ENCODE measurements at places on chromosomes 6 and 20.

- DNase-seq = no peak
Observed at GRCh38 chr6:69825904-69826303, 29.1 kb upstream of the LMBRD1 start.

DNA sequence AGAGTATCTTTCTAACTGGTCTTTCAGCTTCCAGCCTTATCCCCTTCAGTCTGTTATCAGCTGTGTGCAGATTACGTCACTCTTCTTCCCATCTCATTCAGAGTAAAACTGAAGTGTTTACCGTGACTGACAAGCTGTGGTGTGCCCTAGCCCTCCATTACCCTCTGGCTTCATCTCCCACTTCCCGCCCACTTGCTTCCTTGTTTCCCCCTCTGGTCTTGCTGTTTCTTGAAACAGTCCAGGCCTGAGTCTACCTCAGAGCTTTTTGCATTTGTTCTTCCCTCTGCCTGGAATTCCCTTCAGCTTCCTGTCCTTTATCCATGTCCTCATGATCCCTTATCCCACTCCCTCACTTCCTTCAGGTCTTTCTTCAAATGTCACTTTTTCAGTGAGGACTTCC, 66.9 kb downstream of the CARMIL1 start:
- DNase-seq = no peak

DNA sequence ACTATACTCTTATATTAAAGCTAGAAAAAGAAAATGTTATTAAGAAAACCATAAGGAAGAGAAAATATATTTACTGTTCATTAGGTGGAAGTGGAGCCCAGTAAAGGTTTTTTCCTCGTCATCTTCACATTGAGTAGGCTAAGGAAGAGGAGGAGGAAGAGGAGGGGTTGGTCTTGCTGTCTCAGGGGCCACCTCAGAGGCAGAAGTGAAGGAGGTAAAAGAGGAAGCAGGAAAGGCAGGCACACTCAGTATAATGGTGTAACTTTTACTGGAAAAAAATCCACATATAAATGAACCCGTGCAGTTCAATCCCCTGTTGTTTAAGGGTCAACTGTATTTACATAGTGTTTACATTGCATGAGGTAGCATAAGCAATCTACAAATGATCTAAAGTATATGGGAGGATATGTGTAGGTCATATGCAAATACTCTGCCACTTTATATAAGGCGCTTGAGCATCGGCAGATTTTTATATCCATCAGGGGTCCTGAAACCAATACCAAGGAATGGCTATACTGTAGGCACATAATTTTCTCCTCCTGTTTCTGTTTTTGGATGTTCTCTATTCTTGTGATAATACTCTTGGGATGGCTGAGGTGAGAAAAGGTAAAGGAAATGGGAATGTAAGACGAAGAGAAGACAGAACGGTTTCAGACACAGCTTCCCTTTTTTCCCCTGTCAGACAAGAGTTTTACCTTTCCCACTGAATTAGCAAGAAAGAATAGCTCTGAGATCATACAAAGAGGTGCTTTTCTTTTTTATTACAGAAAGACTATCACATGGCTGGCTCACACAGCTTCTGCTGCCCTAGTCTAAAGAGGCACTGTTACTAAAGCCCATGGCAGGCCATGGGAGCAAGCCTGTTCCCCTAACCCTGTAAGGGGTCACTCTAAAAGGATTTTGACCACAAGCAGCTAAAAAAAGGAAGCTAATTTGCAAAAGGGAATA, 59.9 kb downstream of the NUDT3 start:
- no peak for DNase-seq

GRCh38 chr6:36578431-36578830, 15.7 kb upstream of the SRSF3 start:
- no peak for DNase-seq

DNA sequence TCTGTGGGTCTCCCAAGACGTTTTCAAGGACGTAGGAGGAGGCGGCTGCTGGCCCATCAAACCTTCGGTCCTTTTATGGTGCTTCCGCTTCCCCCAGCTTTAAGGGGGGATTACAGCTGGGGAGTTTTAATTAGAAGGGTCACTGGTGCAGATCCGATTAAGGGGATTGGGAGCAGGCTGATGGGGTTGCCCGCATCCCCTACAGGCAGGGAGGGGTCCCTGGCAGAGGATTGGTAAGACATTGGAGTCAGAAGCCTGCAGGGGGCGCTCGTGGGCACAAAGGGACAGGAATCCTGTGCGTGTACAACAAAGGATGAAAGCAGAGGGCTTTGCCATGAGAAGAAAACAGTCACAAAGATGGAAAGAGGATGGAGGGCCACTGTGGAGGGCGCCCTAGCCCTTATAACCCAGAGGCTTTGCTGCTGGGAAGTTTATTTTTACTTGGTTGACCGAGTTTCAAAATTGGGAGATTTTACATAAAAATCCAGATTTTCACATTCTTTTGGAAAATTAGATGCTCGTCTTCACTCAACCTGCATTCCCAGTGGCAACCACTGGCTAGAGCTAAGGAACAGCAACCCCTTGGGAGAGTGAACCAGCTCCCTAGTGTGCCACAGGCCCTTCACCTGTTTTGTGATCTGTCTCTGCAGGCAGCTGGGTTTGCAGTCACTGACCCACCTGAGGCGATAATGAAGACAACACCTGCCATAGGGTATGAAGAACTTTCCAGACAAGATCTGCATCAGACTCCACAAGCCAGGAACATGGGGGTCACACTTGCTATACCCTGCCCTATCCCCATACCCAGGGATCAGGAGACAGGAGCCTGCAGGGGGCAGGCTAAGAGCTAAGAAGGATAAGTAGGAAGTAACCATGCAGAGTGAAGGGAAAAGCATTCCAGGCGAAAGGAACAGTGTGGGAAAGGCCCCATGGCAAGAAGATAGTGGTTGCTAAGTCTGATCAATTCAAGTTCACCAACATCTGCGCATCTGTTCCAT, 97.7 kb downstream of the KCNB1 start:
- peak; percentile 86 for DNase-seq

DNA sequence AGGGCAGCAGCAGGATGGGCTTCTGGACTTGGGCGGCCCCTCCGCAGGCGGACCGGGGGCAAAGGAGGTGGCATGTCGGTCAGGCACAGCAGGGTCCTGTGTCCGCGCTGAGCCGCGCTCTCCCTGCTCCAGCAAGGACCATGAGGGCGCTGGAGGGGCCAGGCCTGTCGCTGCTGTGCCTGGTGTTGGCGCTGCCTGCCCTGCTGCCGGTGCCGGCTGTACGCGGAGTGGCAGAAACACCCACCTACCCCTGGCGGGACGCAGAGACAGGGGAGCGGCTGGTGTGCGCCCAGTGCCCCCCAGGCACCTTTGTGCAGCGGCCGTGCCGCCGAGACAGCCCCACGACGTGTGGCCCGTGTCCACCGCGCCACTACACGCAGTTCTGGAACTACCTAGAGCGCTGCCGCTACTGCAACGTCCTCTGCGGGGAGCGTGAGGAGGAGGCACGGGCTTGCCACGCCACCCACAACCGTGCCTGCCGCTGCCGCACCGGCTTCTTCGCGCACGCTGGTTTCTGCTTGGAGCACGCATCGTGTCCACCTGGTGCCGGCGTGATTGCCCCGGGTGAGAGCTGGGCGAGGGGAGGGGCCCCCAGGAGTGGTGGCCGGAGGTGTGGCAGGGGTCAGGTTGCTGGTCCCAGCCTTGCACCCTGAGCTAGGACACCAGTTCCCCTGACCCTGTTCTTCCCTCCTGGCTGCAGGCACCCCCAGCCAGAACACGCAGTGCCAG, at the start of gene TNFRSF6B:
Gene TNFRSF6B (plus strand): TSS at position 25 of the 729 bp plus-strand sequence. CDS start 116 bp downstream, at position 141.
- DNase-seq = peak; percentile 45

DNA sequence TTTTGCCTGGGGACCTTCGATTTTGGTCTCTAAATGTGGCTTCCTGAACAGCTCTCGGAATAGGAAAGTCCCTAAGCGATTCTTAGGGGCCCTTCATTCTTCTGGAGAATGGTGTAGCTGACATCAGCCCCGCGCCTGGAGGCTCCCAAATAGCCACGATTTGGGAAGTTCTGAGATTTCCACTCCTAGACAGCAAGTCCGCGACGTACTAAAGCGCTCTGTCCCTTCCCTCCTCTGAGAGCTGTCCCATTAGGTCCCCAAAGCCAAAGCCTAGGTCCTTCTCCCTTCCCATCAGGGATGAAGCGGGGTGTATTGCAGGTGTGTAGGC, 756 bp downstream of the MOXD1 start:
- DNase-seq = no peak

DNA sequence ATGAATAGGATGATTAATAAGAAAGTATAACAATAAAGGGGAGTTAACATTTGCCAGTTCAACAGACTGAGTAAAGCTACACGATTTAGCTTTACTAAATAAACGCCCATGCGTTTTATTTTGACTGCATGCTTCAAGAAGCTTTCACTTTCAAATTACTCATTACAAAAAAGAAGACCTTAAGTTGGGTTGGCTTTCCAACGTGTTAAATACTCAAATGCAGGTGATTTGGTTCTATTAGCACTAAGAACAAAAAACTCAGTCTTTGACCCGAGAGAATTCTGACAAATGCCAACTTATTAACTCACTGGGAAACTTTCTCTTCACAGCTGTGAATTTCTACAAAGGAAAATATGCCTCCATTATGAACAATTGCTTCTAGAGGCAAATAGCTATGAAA, 24.8 kb downstream of the RNF146 start:
- DNase-seq = no peak

DNA sequence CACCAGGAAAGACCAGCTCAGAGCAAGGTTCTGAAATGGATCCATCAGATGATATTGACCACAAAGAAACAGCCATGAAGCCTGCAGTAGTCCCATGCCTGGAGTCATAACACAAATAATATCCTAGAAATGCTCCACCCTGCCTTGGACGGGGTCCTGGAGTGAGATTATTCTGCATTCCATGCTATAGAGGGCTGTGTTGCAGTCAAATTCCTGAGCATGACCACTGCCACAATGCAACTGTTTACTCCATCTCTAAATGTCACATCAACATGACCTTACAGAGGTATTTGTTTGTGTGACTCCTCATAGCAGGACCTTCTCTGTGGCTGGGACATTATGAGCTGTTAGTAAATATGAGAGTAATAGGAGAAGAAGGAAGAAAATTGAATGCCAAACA, 257.5 kb upstream of the TCF21 start:
- no peak for DNase-seq

- DNase-seq = peak; percentile 20
Observed at GRCh38 chr6:150491131-150491810, 108.4 kb upstream of the PLEKHG1 start.

- DNase-seq = no peak
Observed at GRCh38 chr6:141914646-141915045, 218.1 kb upstream of the GJE1 start.
